ENCODE measurements at places on chromosomes 5 and 9.
A peak's percentile ranks its signal among the peaks of the same experiment; 100 is the strongest.

DNA sequence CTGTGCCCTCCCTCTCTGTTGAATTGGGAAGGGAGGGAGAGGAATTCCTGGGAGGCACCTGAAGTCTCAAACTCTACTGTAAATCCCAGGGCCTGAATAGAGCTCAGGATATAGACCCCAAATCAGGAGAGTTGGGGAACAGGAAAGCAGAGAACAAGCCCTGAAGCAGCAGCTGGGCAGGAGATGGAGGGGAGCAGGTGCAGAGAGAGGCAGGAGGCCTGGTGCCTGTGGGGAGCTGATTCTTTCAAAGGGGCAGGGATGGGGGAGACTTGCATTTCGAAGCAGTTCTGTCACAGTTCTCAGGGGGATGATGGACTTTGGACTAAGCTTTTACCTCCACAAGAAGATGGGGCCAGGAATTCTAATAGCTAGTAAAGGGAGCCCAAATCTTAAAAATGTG, 50.2 kb downstream of the NIM1K start:
- DNase-seq: no peak

- DNase-seq: peak; percentile 83
Observed at GRCh38 chr9:34379334-34380033, 2.8 kb upstream of the MYORG start.

GRCh38 chr5:60634051-60634450, 65.9 kb downstream of the DEPDC1B start:
- DNase-seq: no peak

DNA sequence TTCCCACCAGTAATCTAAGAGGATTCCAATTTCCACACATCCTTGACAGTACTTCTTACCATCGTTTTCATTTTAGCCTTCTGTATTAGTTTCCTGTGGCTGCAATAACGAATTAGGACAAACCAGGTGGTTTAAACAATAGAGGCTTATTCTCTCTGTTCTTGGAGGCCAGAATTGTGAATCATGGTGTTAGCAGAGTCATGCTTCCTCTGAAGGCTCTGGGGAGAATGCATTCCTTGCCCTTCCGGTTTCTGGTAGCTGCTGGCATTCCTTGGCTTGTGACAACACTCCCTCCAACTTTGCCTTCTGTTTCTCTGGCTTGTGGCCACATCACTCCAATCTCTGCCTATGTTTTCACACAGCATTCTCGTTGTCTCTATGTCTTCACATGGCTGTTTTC, 23.5 kb downstream of the RIGI start:
- no peak for DNase-seq

DNA sequence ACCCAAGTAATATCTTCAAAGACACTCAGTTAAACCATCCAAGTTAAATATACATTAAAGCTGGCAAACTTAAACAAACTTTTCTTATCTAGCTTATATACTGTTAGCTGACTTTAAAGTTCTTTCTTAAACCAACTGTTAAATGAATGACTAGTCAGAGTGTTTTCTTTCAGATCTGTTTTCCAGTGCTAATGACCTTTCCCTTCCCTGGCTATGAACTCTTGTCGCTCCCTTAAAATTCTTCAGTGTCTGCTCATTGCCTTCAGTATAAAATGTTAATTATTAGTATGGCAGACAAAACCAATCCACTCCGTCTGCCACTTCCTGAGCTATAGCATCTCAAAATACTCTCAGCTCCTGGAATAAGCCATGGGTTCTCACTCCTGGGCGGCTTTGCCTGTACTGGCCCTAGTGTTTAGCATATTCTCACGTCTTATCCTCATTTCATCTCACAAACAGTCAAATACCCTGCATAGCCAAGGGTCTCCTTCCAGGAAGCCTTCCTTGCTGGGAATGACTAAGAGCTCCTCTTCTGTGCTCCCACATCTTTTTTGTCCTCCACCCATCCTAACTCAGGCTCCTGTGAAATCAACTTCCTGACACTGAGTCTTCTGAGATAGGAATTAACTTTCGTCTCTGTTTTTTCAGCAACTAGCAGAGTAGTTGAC, 87.7 kb downstream of the VCAN start:
- no peak for DNase-seq

GRCh38 chr5:95224701-95225459, 60.0 kb downstream of the MCTP1 start:
- DNase-seq: no peak

- DNase-seq: peak; percentile 19
Observed at GRCh38 chr5:35182910-35183535, 47.3 kb downstream of the PRLR start.

DNA sequence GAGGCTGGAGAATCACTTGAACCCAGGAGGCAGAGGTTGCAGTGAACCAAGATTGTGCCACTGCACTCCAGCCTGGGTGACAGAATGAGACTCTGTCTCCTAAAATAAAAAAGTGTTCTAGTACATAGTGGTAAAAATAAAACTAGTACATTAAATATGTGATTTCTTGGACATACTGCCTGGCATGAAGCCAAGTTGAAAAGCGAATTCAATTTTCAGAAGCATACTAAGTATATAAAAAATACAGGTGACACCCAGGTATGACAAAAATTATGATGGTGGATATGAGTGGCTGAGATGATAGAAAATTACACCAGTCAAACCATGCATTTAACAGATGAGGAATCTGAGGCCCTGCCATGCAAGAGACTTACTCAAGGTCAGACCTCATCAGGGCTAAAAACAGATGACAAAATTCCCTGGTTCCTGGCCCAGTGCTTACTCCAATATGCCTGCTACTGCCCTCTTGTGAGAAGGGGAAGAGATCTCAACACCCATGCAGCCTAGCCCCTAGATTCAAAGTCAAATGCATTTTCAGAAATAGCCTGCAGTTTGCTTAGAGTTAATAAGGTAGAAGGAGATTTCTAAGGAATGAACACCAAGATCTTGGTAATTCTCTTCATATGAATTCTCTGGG, 46.6 kb upstream of the GNPDA1 start:
- DNase-seq: no peak

- DNase-seq: no peak
Observed at GRCh38 chr9:2957656-2958200, 113.8 kb upstream of the PUM3 start.

- DNase-seq: no peak
Observed at GRCh38 chr5:156479849-156480248, 152.9 kb downstream of the SGCD start.

DNA sequence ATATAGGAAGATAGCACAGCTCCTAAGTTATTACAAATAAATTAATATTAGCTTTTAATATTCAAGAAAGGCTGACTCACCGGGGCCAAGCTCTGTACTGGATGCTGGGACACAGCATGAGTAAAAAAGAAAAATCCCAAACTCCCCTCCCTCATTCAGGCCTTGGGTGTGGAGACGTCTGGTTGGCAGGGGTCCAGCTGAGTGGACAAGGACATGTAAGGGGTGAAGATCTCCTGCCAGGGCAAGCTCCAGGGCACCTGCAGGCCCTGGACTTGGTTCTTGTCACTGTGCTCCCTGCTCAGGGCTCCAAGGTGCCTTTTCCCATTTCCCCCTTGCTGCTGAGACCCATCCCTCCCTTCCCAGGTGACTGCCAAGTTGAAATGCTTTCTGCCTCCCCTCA, 388.5 kb downstream of the ENC1 start:
- DNase-seq: no peak

GRCh38 chr9:114847492-114848417, 41.9 kb upstream of the TNFSF15 start:
- DNase-seq: no peak

GRCh38 chr9:17609312-17610005, 30.6 kb downstream of the SH3GL2 start:
- DNase-seq: no peak

GRCh38 chr5:74895906-74896305, 29.7 kb upstream of the FAM169A start:
- DNase-seq: no peak

DNA sequence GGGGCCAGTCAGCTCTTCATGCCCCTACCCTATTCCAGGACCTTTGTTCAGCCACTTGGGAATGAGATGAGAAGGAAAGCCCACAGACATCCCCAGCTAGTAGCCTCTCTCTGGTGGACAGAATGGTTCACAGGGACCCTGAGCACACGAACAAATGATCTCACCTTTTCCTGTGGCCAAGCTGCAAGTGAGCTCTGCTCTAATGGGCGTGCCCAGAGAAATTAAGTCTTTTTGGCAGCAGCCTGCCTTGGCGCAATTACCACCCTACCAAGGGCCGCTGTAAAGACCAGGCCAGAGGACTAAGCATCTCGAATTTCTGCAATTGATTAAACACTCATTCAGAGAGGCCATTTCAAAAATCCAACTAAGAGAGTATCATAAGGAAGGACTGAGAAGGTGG, 56.0 kb downstream of the WHRN start:
- no peak for DNase-seq

DNA sequence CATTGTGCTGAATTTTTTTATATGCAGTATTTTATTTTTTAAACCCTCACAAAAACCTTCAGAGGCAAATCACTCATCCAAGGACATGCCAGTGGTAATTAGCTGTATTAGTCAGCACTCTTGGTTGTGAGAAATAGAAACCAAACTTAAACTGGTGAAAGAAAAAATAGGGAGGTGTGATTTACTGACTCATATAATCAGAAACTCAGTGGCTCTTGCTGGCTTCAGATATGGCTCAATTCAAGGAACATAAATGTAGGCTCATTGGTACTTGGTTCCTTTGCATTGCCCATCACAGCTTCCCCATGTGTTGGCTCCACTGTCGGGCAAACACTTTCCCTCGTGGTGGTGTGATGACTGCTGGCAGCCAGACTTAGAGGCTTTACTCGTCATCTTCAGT, 497.2 kb downstream of the MAT2B start:
- DNase-seq: no peak

DNA sequence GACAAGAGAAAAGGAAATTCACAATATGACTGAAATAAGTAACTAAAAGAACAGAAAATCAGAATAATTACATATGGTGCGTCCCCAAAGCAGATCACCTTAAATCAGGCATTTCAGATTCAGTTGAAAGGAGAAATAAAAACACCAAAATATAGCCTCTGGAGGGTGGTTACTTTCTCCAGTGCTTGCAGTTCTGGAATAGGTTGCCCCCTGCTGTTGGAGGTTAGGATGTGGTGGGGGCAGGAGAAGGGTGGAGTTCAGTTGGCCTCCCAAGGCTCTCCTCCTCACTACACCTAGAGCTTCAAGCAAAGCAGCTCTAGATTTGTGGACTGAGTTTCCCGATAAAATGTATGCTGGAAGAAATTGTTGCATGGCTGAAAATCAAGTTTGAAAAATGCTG, 338.2 kb upstream of the TLE4 start:
- DNase-seq: peak; percentile 8

DNA sequence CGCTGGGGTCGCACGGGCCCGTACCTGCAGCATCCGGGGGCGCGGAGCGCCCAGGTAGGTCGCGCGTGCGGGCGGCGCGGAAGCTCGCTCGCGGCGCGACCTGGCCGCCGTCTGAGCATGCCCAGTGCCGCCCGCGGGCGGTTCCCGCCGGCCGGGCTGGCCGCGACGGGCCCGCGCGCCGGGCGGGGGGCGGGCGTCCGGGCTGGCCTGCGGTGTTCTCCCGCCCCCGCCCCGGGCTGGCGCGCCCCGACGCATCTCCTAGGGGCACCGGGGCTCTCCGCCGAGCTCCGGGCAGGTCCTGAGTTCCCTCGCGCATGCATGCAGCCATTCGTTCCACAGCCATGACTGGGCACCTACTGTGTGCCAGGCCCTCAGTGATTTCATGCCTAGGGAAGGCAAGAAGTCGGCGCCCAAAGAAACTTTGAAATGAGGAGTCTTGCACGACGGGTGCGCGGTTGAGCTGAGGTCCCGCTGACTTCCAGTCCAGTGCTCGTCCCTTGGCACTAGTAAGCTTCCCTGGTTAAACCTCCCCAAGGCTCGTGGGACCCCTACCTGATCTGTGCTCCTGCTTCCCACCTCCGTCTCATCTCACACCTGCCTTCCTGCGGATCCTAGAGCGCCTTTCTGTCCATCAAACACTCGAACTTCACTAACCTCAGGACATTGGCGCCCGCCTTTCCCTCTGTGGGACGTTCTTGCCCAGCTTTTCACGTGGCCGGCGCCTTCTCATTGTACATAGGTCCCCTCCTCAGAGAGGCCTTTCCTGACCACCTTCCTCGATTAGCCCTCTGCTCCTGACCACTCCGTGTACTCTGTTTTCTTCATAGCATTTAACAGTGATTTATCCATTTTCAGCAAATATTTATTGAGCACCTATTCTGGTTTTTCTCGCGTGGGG, at the start of gene PTPN3:
Gene PTPN3, minus strand, starts transcription at position 113 of the 898 bp plus-strand sequence. CDS start 34,873 bp downstream, outside the sequence.
- no peak for DNase-seq

DNA sequence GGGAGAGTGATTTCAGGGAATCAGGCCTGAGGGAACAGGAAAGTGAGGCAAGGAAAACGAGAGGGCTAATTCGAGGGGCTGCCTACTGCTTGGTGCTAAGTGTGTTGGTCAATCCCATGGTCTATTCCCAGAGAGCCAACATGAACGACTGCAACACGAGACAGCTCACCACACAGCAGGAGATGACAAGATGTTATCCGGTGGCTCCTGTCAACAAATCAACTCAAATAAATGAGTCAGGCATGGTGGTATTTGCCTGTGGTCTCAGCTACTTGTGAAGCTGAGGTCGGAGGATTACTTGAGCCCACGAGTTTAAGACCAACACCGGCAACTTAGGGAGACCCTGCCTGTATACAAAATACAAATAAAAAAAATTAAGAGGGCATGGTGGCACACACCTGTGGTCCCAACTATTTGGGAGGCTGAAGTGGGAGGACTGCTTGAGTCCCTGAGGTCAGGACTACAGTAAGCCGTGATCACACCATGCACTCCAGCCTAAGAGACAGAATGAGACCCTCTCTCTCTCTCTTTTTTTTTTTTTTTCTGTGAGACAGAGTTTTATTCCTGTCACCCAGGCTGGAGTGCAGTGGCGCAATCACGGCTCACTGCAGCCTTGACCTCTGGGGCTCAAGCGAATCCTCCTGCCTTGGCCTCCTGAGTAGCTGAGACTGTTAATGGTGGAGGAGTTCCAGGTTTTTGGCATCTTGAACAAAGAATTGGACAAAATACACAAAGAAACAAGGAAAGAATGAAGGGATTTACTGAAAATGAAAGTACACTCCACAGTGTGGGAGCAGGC, 9.0 kb upstream of the FAF2 start:
- DNase-seq: no peak

- peak; percentile 74 for DNase-seq
Observed at GRCh38 chr9:136848393-136849037, 694 bp upstream of the PHPT1 start.

GRCh38 chr5:2708132-2708531, 43.3 kb downstream of the IRX2 start:
- no peak for DNase-seq

DNA sequence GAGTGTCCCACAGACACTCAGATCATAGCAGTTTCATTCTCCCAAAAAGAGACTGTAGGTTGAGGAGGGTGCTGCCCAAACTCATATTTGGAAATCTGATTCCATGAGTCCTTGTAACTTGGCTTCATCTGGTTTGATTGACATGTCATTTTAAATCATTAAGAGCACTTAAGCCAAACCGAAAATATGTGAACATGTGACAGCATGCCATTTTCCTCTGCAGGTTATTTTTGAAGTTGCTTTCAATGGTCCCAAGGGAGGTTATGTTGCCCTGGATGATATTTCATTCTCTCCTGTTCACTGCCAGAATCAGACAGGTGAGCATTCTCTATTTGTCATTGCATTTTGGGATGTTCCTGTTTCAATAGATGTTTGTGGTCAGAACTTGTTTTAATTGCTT, 87.6 kb downstream of the MAMDC2 start:
- DNase-seq: no peak

Measured in GM12891 (cell line).